ENCODE measurements at places on chromosomes 11 and 22.

GRCh38 chr11:75023446-75024067 lies 34.8 kb downstream of the NEU3 start:
- DNase-seq, result no peak

DNA sequence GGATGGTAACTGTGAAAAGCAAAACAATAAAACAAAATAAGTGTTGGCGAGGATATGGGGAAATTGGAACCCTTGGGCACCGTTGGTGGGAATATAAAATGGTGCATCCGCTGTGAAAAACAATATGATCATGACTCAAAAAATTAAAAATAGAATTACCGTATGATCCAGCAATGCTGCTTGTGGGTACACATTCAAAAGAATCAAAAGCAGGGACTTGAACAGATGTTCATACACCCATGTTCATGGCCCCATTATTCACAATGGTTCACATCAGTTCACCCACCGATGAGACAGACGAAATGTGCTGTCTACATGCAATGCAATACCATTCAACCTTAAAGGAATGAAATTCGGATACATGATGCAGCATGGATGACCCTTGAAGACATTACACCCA lies 1.2 kb upstream of the DERL3 start:
- DNase-seq, result no peak

DNA sequence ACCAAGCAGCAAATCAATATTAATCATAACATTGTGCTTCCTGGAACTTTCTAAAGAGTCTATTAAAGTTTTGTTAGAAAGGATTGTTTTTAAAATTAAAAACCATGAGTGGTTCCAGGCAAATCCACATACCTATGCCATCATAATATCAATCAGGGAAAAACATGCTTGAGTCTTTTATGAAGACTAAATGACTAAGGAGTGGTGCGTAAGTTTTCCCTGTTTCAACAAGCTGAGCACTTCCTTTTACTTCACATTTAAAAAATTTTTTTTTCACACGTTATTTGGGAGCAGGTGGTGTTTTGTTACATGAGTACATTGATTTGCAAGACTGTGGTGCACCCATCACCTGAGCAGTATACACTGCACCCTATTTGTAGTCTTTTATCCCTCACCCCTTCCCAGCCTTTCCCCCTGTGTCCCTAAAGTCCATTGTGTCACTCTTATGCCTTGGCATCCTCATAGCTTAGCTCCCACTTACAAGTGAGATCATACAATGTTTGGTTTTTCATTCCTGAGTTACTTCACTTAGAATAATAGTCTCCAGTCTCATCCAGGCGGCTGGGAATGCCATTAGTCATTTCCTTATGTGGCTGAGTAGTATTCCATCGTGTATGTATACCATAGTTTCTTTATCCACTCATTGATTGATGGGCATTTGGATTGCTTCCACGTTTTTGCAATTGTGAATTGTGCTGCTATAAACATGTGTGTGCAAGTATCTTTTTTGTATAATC lies 1190.3 kb upstream of the RAG2 start:
- DNase-seq, result peak; percentile 8

DNA sequence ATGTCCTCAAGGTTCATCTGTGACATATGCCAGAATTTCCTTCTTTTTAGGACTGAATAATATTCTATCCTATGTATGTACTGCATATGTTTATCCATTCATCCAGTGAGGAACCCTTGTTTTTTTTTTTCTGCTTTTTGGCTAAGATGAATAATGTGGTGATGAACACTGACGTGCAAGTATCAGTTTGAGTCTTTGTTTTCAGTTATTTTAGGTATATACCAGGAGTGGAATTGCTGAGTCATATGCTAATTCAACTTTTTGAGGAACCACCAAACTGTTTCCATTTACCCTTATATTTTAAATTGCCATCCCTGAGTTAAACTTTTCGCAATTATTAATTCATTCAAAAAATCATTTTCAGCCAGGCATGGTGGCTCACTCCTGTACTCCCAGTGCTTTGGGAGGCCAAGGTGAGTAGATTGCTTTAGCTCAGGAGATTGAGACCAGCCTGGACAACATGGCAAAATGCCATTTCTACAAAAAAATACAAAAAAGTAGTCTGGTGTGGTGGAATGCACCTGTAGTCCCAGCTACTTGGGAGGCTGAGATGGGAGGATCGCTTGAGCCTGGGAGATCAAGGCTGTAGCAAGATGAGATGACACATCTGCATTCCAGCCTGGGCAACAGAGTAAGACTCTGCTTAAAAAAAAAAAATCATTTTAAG lies 64.2 kb downstream of the MICAL2 start:
- no peak for DNase-seq

DNA sequence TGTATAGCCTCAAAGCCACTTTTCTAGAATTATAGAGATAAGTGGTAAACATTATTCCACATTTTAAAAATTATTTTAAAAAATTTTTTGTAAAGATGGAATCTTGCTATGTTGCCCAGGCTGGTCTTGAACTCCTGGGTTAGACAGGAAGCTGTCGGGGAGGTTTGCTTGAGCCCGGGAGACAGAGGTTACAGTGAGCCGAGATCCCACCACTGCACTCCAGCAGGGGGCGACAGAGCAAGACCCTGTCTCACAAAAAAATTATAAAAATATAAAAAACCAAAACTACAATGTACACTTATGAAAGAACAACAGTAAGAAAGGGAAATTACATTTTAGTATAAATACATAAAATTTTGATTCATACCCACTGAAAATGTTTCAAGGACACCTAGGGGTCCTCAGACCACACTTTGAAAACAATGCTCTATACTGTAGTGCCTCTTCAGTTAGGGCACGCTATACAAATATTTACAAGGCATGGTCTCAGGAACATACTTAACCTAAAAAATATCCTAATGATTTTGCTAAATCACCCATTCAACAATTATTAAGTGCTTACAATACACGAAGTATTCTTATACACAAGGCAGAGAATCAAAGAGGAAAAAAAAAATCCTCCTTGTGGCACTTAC lies 111.2 kb downstream of the MRTFA start:
- no peak for DNase-seq

DNA sequence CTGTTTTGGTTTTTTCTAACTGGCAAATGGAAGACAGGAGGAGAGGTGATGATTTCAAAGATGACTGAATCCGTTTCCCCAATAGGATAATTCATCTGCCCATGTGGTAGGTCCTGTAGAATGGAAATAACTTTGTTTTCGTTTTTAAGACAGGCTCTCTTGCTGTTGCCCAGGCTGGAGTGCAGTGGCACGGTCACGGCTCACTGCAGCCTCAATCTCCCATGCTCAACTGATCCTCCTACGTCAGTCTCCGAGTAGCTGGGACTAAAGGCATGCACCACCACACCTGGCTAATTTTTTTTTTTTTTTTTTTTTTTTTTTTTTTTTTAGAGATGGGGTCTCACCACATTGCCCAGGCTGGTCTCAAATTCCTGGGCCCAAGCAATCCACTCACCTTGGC lies 77.4 kb upstream of the BIRC3 start:
- no peak for DNase-seq

- DNase-seq, result no peak
Measured at GRCh38 chr11:16292167-16292859, 64.0 kb downstream of the SOX6 start.

- no peak for DNase-seq
Measured at GRCh38 chr11:68092411-68092810, 28.8 kb downstream of the CHKA start.

- DNase-seq, result peak; percentile 85
Measured at GRCh38 chr11:70191495-70192140, 11.5 kb upstream of the FADD start.

DNA sequence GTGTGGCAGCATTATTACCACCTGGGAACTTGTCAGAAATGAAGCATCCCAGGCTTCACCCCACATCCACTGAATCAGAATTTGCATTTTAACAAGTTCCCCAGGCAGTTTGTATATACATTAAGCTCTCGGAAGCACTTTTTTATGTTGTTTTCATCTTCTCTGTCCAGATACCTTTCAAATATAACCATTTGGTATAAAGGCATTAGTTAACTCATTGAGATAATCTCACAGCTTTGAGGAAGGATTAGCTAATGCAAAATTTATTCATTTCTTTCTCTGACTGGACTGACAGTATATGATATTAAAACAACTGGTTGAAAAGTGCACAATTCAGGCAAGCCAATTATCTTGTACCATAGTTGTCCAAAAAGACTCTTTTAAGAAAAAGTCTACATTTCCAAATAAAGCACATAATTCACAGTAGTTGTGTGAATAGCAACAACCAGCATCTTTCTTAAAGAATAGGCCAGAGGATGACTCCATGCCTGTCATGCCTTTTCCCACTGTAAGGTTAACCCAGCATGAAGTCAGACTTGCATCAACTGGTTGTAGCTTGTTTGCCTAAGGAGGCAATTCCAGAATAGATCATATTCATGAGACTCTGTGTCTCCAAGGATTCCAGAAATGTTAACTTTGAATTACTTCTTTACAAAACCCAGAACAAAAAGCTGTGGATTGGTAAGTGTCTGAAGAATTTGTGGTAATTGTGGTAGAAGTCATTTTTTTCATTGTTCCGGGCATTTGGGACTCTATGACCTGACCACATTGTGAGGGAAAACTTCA lies 254.3 kb upstream of the SESN3 start:
- peak; percentile 31 for DNase-seq

- DNase-seq, result no peak
Measured at GRCh38 chr11:126189109-126189929, 22.1 kb downstream of the RPUSD4 start.

- DNase-seq, result peak; percentile 85
Measured at GRCh38 chr11:288478-289397, at the start of gene PGGHG. Gene PGGHG (plus strand): TSS chr11:289126. CDS start chr11:289817, 691 bp downstream.

GRCh38 chr11:71129624-71130023 lies 122.8 kb downstream of the SHANK2 start:
- peak; percentile 86 for DNase-seq

- no peak for DNase-seq
Measured at GRCh38 chr11:120104041-120104565, 33.8 kb downstream of the TRIM29 start.

GRCh38 chr11:83057721-83058120 lies 14.0 kb downstream of the RAB30 start:
- no peak for DNase-seq

DNA sequence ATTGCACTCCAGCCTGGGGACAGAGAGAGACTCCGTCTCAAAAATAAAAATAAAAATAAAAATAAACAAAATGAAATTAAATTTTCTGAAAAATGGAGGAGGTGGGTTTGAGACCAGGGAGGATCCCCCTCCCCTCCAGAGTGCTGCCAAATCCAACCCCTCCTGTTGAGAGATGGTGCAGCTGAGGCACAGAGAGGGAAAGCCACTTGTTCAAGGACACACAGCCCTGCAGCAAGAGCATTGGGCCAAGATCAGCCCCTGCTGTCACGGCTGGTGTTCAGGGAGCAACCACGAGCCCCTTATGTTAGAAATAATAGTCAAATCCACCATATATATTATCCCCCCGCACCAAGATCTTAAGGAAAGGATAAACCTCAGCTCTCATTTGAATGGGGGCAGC lies 2.7 kb downstream of the MYO18B start:
- DNase-seq, result no peak

GRCh38 chr22:32621656-32622003 lies 147.0 kb downstream of the FBXO7 start:
- DNase-seq, result no peak

- DNase-seq, result no peak
Measured at GRCh38 chr11:126805870-126806269, 194.7 kb downstream of the KIRREL3 start.

GRCh38 chr11:130783323-130783722 lies 133.0 kb downstream of the SNX19 start:
- DNase-seq, result no peak

GRCh38 chr11:241634-242033 lies 4.9 kb downstream of the PSMD13 start:
- DNase-seq, result no peak

GRCh38 chr11:126547161-126547560 lies 191.7 kb downstream of the ST3GAL4 start:
- peak; percentile 33 for DNase-seq

GRCh38 chr11:70343636-70344035 lies 54.7 kb upstream of the CTTN start:
- DNase-seq, result no peak

DNA sequence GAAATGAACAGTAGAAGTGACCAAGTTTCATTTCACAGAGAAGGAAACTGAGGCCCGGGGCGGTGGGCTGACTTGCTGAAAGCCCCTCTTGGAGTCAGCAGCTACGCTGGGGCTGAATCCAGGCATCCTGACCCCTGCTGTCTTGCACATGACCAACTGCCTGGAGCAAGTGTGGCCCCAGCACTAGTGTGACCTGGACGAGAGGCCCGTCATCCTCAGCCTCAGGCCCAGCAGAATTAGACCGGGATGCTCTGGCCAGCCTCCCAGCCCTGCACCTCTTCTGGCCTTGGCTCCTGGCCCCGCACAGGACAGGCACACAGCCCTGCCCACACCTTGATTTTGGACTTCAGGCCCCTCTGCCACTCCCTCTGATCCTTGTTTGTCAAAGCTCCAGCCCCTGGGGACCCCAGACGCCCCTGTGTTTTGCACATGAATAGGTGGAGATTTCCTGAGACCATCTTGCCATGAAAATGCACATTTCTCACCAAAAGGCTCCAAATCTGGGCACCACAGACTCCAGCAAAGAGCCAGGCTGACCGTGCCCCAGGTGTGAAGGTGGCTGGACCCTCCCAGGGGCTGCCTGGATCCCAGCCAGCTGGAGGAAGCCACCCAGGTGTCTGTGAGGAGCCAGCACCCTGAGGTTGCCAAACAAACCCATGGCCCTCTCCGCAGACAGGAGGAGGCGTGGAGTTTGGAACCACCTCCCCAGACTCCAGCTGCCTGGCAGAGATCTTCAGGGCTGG lies 24.9 kb downstream of the FGF4 start:
- no peak for DNase-seq

- no peak for DNase-seq
Measured at GRCh38 chr11:128603752-128604414, 16.5 kb upstream of the ETS1 start.

DNA sequence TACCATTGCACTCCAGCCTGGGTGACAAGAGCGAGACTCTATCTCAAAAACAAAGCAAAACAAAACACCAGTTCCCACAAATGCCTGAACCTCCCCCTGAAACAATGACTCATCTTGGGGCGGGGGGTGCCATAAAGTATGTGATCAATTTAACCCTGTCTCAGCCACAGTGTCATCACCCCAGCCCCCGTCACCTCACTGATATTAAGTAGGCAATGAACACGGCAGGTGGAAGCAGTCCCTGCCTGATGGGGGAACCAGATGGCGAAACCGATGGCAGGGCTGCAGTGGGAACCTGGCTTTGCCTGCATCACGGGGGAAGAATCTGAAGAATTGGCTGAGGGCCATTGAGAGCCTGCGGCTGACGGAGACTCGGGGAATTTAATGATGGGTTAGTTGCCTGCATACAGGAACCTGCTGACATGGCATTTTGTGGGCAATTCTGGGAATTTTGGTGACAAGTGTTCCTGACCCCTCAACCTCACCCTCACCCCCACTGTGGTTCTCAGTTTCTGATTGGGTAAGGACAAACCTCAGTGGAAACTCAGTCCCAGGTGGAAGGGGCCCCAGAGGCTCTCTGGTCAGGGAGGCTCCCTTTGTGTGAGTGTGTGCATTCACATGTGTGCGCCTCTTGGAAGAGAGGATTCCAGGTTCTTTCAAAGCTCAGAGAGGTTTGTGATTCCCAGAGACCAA lies 39.1 kb upstream of the SHISAL1 start:
- peak; percentile 91 for DNase-seq
